ENCODE measurements at places on chromosomes 3 and 15.

DNA sequence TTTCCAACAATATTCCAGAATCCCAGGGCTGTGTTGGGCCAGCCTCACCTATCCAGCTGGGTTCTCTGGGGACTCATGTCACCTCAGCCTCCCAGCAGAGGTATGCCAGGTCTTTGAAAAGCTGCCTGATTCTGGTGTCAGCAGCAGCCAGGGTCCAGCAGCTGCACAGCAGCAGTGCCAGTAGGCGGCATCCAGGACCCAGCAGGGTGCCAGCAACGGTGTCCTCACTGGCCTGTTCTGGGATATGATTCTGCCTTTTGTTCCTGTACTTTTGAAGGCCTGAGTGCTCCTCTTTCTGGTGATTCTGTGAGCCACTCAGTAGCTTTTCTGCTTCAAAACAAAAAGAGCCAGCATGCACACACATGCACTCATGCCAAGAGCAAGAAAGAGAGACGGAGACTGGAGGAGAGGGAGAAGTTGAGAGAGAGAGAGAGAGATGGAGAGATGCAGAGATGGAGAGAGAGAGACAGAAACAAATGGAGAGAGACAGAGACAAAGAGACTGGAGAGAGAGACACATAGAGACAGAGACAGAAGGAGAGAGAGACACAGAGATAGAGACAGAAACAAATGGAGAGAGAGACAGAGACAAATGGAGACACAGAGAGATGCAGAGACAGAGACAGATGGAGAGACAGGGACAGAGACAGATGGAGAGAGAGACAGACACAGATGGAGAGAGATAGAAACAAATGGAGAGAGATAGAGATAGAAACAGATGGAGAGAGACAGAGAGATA is 205.7 kb downstream of the UACA start:
- no peak for DNase-seq

GRCh38 chr3:153670577-153670976 is 450.6 kb upstream of the ARHGEF26 start:
- no peak for DNase-seq

- no peak for DNase-seq
Measured at GRCh38 chr15:48481802-48482201, 150.6 kb downstream of the DUT start.

- no peak for DNase-seq
Measured at GRCh38 chr15:74610302-74610951, 5.2 kb upstream of the CLK3 start.

GRCh38 chr15:94460624-94461023 is 229.3 kb downstream of the MCTP2 start:
- DNase-seq = no peak

DNA sequence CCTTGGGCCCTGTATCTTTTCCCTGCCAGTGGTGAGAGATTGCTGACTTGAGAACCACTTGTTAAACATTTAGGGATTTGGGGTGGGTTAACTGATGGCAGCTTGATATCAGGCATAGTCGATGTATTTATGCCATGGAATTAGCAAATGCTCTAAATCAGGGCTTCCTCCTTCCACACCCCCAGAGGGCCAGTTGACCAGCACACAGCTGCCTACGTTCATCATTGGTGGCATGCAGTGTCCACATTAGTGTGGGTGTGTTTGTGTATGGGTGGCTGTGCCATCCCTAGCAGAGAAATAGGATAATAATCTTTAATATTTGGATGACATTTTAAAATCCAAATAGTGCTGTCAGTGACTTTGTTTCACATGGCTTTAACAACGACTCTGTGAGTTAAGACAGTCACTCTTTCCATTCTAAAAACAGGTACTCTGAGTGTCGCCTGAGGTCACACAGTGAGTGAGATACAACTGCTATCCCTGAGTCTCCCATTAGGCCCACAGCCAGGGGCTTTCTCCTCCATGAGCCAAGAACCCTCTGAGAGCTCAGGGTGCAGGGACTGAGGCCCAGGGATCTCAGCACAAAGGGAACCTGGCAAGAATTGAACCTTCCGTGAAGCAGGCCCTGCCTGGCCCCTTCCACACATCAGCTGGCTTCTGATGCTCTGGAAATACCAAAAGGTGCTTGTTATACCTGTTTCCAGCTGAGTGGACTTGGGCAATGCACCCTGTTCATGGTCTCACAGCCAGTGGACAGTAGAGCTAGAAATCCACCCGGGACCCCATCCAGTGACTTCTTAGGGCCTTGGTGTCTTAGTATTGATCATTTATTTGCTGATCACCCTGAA is 4.3 kb upstream of the LTF start:
- DNase-seq = no peak

- DNase-seq = no peak
Measured at GRCh38 chr3:36817806-36818533, 53.6 kb upstream of the DCLK3 start.

DNA sequence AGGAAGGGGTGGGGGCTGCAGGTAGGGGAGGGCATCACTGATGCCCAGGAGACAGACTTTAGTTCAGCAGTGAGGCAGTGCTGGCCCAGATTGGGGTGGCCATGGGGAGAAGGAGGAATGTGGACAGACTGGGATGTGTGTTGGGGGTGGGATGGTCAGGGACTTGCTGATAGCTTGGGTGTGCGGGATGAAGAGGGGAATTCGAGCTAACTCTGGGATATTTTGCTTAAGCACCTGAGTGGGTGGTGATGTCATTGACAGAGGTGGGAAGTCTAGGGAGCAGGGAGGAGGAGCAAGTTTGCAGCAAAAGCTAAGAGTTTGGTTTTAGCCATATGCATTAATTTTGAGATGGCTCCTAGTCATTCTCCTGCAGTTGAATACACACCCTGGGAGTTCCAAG is 207.5 kb downstream of the RPLP1 start:
- DNase-seq = no peak

- DNase-seq = no peak
Measured at GRCh38 chr3:128398586-128398985, 68.1 kb downstream of the DNAJB8 start.

- DNase-seq = no peak
Measured at GRCh38 chr3:164577667-164578210, 500.6 kb downstream of the SI start.

- no peak for DNase-seq
Measured at GRCh38 chr3:173584838-173585831, 187.6 kb downstream of the NLGN1 start.

GRCh38 chr3:21876782-21877181 is 125.8 kb upstream of the ZNF385D start:
- DNase-seq = no peak

- DNase-seq = no peak
Measured at GRCh38 chr3:87127281-87127680, 99.8 kb upstream of the CHMP2B start.

GRCh38 chr15:27694506-27695087 is 404.5 kb downstream of the OCA2 start:
- no peak for DNase-seq

- no peak for DNase-seq
Measured at GRCh38 chr3:195385526-195385925, 57.3 kb downstream of the ACAP2 start.

- no peak for DNase-seq
Measured at GRCh38 chr15:71366926-71367325, 251.7 kb downstream of the THSD4 start.

GRCh38 chr15:39621976-39622375 is 41.1 kb downstream of the THBS1 start:
- DNase-seq = no peak

DNA sequence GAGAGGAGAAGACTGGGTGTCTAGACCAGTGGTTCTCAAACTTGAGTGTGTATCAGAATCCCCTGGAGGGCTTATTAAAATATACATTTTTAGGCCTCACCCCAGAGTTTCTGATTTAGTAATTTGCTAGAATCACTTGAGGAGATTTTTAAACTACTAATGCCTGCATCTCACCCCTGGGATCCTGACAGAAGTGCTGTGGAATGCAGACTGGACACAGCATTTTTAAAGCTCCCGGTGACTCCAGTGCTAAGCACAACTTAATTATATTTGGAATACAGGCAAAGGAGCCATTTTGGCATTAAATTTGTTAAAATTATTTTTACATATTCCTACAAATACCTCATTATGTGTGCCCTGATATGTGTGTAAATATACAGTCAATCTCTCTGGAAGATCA is 26.7 kb upstream of the COL6A6 start:
- no peak for DNase-seq

- DNase-seq = no peak
Measured at GRCh38 chr3:77563012-77563411, 523.1 kb downstream of the ROBO2 start.

GRCh38 chr15:91992945-91993344 is 139.4 kb downstream of the SLCO3A1 start:
- DNase-seq = no peak
